T-cell (primary cell): ENCODE measurements at places on chromosomes 3 and 15.

GRCh38 chr15:59022188-59022587 lies 34.7 kb downstream of the RNF111 start:
- H3K4me3 ChIP-seq = no peak overlapping the region
- DNase-seq = no peak
- peaks cover 18% of the 10 kb centered on the region for H3K36me3 ChIP-seq
- no peaks in the 10 kb centered on the region for H3K4me1 ChIP-seq
- H3K27ac ChIP-seq = no peak overlapping the region

- no peak overlapping the region for H3K4me3 ChIP-seq
- H3K27me3 ChIP-seq = no peaks in the 10 kb centered on the region
- DNase-seq = no peak
- no peaks in the 10 kb centered on the region for H3K4me1 ChIP-seq
- H3K27ac ChIP-seq = no peak overlapping the region
Observed at GRCh38 chr15:61474796-61475195, 245.7 kb upstream of the RORA start.

DNA sequence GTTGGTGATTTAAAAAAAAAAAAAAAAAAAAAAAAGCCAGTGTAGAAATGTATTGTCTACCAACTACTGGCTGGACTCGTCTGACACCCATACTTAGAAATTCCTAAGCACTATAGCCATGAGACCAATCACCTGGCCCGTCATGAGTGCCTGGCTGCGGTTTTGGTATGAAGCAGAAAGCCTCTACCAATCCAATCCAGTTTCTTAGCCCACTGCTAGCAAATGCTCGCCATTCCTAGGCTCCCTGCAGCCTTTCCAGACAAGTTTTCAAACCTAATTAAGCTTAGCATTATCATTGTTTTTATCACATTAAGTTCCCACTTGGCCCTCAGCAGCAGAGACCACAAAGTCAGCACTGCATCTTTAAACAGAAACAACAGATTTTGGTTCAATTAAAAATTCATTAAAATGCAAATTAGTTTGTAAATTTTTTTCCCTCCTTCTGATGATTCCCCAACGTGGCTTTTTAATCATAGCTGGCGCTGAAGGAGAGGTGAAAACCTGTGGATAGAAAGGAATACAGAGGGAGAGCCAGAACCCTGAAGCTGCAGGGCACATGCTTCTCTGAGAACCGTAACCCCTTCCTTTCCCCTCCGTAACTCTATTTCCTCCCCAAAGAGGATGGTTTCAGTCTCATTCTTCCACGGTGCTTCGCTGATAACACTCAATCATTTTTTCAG lies 32.2 kb upstream of the ST8SIA2 start:
- H3K36me3 ChIP-seq = no peaks in the 10 kb centered on the region
- peaks cover 5% of the 10 kb centered on the region for H3K27me3 ChIP-seq
- no peak overlapping the region for H3K27ac ChIP-seq
- no peaks in the 10 kb centered on the region for H3K4me1 ChIP-seq

GRCh38 chr15:85404176-85404917 lies 23.9 kb downstream of the AKAP13 start:
- no peak overlapping the region for H3K4me3 ChIP-seq
- H3K36me3 ChIP-seq = no peaks in the 10 kb centered on the region
- no peak overlapping the region for H3K27ac ChIP-seq
- no peaks in the 10 kb centered on the region for H3K27me3 ChIP-seq
- H3K4me1 ChIP-seq = peaks cover 28% of the 10 kb centered on the region

GRCh38 chr15:56984681-56985481 lies 66.4 kb downstream of the TCF12 start:
- no peak for DNase-seq
- no peak overlapping the region for H3K27ac ChIP-seq
- no peak overlapping the region for H3K4me3 ChIP-seq
- H3K4me1 ChIP-seq = peaks cover 81% of the 10 kb centered on the region

- no peak for DNase-seq
- no peak overlapping the region for H3K4me3 ChIP-seq
- no peak overlapping the region for H3K27ac ChIP-seq
- no peaks in the 10 kb centered on the region for H3K36me3 ChIP-seq
Observed at GRCh38 chr3:100912976-100913545, 80.2 kb downstream of the ABI3BP start.

DNA sequence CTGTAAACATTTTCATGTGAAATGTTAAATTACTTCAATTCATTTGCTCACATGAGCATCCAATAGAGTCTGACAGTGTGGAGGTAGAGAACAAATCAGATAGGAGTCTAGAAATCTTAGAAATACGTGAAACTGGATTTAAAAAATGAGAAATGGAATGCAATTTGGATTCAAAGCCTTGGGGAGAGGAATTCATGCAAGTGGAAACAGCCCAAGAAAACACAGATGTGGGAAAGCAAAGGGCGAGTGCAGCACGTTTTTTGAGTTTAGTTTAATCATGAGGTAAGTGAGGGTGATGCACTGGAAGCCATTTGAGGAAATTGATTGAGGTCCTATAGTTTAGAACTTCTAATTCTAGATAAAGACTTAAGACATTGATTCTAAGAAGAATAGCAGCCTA lies 434.7 kb downstream of the C3orf38 start:
- no peak overlapping the region for H3K4me3 ChIP-seq
- H3K27me3 ChIP-seq = no peaks in the 10 kb centered on the region
- H3K27ac ChIP-seq = no peak overlapping the region
- no peaks in the 10 kb centered on the region for H3K4me1 ChIP-seq

DNA sequence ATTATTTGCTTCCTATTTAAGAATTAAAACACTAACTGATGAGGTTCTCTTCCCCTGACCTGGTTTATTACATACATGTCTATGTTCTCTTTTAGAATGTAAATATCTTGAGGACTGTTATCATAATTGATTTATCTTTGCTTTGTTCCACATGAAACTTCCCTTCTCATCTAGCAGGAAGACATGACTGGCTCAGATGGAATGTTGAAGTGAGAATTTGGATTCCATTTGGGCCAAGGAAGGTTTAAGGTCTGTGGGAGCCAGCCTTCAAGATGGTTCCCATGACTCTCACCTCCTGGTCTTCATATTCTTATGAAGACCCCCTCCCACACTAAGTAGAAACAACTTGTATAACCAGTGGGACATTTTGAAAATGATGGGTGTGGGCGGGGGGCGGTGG lies 222.2 kb upstream of the GADL1 start:
- H3K4me3 ChIP-seq = no peak overlapping the region
- no peak for DNase-seq
- H3K4me1 ChIP-seq = no peaks in the 10 kb centered on the region
- H3K27me3 ChIP-seq = no peaks in the 10 kb centered on the region
- H3K27ac ChIP-seq = no peak overlapping the region

DNA sequence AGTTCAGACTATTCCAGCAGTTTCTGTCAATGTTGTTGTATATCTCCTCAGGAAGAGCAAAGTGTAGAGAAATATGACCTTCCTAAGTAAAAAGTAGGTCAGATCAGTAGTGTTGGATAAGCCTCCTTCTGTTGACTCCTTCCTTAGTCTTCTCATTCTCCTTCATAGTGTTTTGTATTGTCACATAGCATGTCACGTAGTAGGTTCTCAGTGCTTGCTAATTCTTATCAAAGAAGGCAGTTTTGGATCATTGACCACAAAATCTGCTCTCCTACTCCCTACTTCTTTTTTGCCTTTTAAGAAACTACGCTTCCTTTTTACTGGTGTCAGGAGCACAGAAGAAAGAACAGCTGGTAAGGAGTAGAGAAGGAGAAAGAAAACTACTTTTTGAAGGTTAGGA lies 1.0 kb upstream of the MGA start:
- no peak overlapping the region for H3K27ac ChIP-seq
- H3K36me3 ChIP-seq = no peaks in the 10 kb centered on the region
- no peak for DNase-seq
- H3K27me3 ChIP-seq = peaks cover 3% of the 10 kb centered on the region
- H3K4me3 ChIP-seq = no peak overlapping the region
- peaks cover 30% of the 10 kb centered on the region for H3K4me1 ChIP-seq

DNA sequence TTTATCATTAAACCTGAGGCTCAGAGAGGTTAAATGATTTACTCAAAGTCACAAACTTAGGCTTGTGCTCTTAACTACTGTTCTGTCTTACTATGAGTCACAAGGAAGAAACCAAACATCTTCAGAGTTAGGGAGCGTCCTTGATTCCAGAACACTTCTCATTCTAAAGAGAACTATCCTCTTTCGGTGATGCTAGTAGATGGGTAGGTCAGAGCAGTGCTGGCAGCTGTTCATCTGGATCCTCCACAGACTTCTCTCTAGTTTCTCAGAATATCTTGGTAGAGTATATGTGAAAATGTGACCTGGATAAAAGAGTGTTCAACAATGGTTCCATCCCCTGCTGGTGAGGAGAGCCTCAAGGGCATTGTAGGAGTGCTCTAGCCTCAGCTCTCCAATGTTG lies 3.3 kb downstream of the ARL6IP5 start:
- peaks cover 9% of the 10 kb centered on the region for H3K36me3 ChIP-seq
- no peak for DNase-seq
- no peaks in the 10 kb centered on the region for H3K27me3 ChIP-seq

DNA sequence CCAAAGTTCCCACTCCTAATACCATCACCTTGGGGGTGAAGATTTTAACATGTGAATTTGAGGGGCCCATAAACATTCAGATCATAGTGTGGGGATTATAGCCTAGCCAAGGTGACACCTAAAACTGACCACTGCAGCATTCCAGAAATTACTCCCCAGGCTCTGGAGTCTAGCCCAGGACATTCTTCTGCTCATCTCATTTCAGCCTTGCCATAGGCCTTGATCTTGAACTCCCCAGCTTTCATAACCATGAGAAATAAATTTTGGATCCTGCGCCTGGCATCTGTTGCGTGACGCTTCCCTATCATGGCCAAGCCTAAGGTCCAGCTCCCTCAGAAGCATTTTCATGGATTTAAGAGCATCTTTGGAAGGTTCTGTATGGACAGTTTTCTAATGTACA lies 502.9 kb upstream of the THBS1 start:
- H3K36me3 ChIP-seq = no peaks in the 10 kb centered on the region
- H3K4me3 ChIP-seq = no peak overlapping the region
- DNase-seq = no peak
- H3K4me1 ChIP-seq = no peaks in the 10 kb centered on the region
